Activated CD4-positive, alpha-beta T cell treated with anti-CD3 and anti-CD28 coated beads for 36 hours (primary cell): ENCODE measurements at places on chromosomes 1 and 21.

DNA sequence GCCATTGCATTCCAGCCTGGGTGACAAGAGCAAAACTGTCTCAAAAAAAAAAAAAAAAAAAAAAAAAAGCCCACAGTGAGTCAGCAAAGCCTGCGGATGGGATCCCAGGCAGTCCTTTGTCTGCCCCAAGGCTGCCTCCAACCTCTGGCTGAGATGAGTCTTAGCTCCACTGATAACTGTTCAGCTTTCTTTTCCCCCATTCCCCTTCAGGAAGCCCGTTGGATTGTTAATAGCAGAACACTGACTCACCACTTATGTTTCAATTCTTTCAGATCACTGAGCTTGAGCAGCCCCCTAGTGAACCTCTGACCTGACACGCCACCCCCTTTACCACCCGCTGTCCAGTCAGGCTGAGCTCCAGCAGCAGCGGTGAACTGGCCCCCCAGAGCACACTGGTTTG is 57.5 kb downstream of the ERG start:
- peaks cover 4% of the 10 kb centered on the region for H3K27me3 ChIP-seq
- H3K4me3 ChIP-seq: no peak overlapping the region
- no peaks in the 10 kb centered on the region for H3K4me1 ChIP-seq
- no peaks in the 10 kb centered on the region for H3K36me3 ChIP-seq

DNA sequence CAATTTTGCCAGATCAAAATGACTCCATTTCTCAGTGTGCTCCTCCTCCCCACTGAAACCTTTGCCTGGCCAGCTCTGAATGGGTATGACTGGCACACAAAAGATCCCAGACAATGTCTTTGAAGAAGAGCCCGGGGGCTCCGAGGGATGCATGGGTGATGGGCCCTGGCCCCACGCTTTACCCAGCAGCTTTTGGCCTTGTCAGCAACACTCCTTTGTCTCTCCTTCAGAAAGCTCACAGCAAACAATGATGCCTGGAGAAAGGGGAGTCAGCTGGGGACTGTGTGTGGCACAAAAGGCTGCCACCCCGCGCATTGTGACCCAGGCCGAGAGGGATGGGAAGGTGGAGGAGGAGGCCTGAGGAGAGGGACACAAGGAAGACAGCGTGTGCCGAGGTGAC is 45.9 kb downstream of the PLXNA2 start:
- DNase-seq: no peak
- H3K36me3 ChIP-seq: no peaks in the 10 kb centered on the region
- H3K4me1 ChIP-seq: no peaks in the 10 kb centered on the region
- H3K27me3 ChIP-seq: no peaks in the 10 kb centered on the region
- no peak overlapping the region for H3K27ac ChIP-seq

DNA sequence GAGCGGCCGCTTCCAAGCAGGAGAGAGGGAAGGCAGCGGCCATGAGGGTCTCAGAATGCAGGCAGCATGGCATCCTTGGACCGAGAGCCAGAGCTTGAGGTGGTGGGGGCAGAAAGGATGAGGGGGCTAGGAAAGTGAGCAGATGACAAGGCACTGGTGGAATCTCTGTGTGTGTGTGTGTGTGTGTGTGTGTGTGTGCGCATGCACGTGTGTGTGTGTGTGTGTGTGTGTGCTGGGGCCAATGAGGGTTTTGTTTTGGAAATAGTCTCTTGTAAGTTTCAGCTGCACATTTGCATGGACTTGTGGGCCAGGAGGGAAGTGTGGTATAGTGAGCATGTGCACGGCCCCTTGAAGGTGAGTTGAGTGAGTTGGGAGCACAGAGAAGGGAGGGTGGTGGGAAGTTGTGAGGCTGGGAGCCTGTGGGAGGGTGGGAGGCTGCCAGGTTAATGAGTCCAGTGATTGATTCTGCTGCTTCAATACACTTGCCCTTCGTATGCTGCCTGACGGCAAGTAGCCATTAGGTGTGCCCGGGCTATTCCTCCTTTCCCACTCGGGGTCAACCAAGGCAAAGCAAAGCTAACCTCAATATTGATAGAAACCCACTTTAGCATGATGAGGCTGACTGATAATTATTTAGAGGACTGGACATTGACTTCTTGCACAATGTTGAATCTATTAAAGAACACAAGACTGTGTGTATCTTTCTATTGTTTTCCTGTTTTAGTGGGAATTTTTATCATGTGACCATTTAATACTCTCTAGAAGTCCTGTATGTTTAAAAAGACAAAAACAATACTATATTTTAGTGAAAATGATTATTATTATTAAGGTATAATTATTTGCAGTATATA is 80.3 kb downstream of the PROX1 start:
- no peak overlapping the region for H3K4me3 ChIP-seq
- H3K27me3 ChIP-seq: peaks cover 4% of the 10 kb centered on the region
- no peaks in the 10 kb centered on the region for H3K36me3 ChIP-seq
- H3K4me1 ChIP-seq: no peaks in the 10 kb centered on the region
- no peak for DNase-seq
- H3K27ac ChIP-seq: no peak overlapping the region

DNA sequence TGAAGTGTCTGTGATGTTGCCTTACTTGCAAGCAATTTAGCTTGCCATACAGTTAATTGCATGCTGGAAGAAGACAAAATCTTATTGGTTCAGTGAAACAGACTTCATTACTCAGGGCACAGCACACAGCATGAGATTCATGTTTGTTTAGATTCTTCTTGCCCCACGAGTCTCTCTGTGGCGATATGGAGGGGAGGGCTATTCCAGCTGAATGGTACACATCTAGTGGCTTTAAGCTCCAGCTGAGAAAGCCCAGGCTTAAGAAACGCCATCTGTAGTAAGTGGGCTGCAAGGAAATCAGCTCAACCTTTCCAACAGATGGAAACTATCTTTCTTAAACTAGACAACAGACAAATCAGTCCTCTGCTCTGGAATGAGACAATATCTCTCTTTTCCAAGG is 1022.0 kb downstream of the NCAM2 start:
- H3K4me3 ChIP-seq: no peak overlapping the region
- no peaks in the 10 kb centered on the region for H3K27me3 ChIP-seq
- no peaks in the 10 kb centered on the region for H3K36me3 ChIP-seq

DNA sequence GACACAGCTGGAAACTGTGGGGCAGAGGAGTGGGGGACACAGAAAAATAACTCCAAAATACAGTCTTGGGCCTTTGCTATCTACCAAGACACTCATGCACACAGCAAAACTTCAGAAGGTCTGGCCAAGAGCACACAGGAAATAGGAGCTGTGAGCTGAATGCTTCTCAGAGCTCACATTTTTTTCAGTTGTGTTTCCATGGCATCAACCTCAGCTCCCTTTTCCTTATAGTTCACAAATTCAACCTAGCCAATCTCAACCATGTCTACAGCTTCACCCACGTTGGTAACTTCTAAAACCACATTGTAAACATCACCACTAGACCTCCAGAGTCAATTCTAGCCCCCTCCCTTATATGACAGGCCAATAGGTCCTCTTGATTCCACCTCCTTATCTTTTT is 19.6 kb upstream of the SYNJ1 start:
- H3K36me3 ChIP-seq: peaks cover 87% of the 10 kb centered on the region
- H3K4me1 ChIP-seq: peaks cover 52% of the 10 kb centered on the region
- peak overlapping the region; percentile 52 for H3K27ac ChIP-seq

DNA sequence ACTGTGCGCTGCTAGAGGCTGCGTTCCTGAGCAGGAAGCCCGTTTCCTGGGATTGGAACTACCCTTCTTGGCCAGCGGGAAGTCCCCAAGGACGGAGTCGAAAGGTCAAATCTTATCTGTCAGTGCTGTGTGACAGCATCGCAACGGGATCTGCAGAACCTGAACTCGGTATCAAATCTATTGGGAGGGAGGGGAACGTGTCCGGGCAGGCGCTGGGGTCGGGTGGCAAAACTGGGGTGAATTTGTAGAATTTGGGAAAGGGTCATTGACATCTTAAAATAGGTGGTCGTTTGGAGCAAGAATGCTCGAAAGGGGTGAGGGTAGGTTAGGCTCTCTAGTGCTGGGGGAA is 725 bp upstream of the ARPC5 start:
- peak overlapping the region; percentile 100 for H3K27ac ChIP-seq
- no peak for DNase-seq
- H3K4me1 ChIP-seq: peaks cover 30% of the 10 kb centered on the region

DNA sequence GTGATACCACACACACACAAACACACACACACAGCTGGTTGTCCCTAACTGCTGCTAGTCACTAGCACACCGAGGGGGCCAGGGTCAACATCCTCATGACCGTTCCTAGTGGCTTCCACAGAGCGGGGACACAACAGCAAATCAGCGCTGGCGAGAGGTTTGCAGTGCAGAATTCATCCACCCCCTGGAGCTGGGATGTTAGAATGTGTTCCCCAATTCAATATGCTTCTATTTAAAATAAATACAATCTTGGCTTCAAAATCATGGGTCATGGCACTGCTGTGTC is 16.2 kb upstream of the C2CD2 start:
- H3K4me3 ChIP-seq: no peak overlapping the region
- no peak for DNase-seq
- no peaks in the 10 kb centered on the region for H3K27me3 ChIP-seq
- H3K4me1 ChIP-seq: peaks cover 14% of the 10 kb centered on the region
- H3K36me3 ChIP-seq: no peaks in the 10 kb centered on the region

DNA sequence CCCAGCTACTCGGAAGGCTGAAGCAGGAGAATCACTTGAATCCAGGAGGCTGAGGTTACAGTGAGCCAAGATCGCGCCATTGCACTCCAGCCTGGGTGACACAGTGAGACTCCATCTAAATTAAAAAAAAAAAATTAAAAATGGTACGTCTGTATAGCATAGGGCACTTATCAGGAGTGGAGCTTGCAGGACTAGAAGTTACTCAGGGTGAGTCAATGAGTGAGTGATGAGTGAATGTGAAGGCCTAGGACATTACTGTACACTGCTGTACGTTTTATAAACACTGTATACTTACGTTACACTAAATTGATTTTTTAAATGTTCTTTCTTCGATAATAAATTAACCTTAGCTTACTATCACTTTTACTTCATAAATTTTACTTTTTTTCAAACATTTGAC is 183.6 kb downstream of the NR5A2 start:
- H3K4me1 ChIP-seq: peaks cover 10% of the 10 kb centered on the region
- no peaks in the 10 kb centered on the region for H3K36me3 ChIP-seq
- H3K27me3 ChIP-seq: no peaks in the 10 kb centered on the region

GRCh38 chr1:169003864-169004516 is 102.5 kb upstream of the ATP1B1 start:
- H3K36me3 ChIP-seq: no peaks in the 10 kb centered on the region
- no peaks in the 10 kb centered on the region for H3K27me3 ChIP-seq
- no peak for DNase-seq

DNA sequence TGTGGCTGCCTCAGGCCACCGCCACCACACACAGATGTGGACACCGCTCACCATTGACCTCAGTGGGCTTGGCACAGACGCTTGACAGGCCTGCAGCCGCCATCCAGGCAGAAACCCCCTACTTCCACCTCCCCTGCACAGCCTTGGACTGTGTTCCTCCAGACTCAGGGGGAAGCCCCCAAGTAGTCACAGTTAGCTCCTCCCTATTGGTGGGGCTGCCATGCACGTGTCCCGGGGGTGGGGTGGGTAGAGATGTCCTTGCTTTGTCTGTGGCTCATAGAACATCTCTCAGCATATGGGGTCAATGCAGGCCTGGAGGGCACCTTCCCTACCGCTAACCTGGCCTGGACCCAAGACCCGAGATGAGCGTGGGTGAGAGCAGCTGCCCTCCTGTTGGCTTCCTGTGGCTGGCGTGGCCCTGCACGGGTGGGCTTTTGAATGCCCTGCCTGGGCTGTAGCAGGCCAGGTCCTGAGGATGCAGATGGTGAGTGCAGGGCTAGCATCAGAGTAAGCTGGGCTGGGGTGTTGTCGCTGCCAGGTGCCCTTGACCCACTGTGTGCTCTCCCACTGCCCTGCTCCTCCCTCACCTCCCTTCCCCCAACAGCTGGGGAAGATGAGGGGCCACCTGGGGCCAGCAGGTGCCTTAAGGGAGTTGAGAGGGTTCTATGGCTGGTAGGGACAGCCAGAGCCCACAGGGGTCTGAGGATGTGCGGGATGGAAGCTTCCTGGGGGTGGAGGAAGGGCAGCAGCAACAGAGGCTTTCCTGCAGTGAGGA is 6.2 kb downstream of the CROCC start:
- no peak overlapping the region for H3K27ac ChIP-seq
- no peak for DNase-seq
- H3K36me3 ChIP-seq: no peaks in the 10 kb centered on the region
- no peaks in the 10 kb centered on the region for H3K27me3 ChIP-seq
- no peak overlapping the region for H3K4me3 ChIP-seq

DNA sequence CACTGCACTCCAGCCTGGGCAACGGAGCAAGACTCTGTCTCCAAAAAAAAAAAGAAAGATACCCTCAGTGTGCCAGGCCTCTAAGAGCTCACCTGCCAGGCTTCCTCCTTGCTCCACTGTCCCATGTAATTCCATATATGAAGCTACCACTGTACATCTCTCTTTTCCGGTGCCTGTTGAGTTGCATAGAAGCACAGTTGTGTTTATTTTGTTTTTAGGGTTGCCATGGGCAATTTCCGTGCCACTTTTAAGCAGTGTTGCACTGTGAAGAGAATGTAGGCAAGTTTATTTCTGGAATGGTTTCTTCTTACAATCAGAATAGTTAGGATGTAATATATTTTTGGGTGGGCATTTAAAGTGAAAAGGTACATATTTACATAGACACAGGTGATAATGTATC is 23.3 kb downstream of the MR1 start:
- H3K27me3 ChIP-seq: no peaks in the 10 kb centered on the region
- peaks cover 41% of the 10 kb centered on the region for H3K36me3 ChIP-seq

DNA sequence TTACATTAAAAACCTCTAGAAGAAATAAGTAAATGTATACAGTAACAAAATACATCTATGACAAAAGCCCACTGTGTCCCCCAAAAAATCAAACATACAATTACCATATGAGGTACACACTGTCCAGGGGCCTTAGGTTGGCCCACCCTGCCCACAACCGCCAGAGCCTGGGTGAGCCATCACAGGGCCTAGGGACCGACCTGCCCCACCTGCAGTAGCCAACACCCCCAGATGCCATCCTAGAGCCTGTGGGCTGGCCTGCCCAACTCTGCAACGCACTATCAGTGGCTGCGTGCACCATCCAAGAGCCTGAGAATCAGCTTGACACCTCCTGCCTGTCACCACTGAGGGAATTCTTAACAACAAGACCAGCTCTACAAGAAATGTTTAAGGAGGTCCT is 39.0 kb downstream of the FAF1 start:
- no peaks in the 10 kb centered on the region for H3K27me3 ChIP-seq
- H3K27ac ChIP-seq: no peak overlapping the region
- no peak overlapping the region for H3K4me3 ChIP-seq
- H3K36me3 ChIP-seq: peaks cover 24% of the 10 kb centered on the region

GRCh38 chr1:112923959-112924349 is 32.0 kb downstream of the SLC16A1 start:
- H3K27me3 ChIP-seq: no peaks in the 10 kb centered on the region
- no peak overlapping the region for H3K4me3 ChIP-seq
- H3K36me3 ChIP-seq: peaks cover 51% of the 10 kb centered on the region
- DNase-seq: no peak

DNA sequence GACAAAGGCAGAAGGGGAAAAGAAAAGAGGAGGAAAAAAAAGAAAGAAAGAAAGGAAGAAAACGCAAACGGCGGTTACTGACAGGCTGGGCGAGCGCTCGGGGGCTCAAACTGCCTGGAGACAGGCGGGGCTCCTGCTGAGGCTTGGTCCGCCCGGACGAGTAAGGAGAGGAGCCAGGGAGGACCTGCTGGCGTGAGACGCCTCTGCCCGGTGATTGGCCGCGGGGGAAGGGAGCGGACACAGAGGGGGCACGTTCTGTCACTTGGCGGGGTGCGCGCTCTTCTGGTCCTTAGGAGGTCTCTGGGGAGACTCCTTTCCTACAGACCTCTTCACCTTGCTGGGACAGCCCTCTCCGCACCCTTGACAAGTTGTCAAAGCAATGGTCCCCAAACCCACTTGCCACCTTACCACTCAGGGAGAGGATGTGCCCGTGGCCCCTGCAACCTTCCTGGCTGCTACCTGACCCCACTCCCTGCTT is 791 bp upstream of the PIK3R3 start:
- no peak for DNase-seq
- peak overlapping the region; percentile 87 for H3K27ac ChIP-seq
- H3K27me3 ChIP-seq: peaks cover 47% of the 10 kb centered on the region
- peaks cover 21% of the 10 kb centered on the region for H3K4me1 ChIP-seq
- no peaks in the 10 kb centered on the region for H3K36me3 ChIP-seq
- peak overlapping the region; percentile 74 for H3K4me3 ChIP-seq
